Stimulated activated CD8-positive, alpha-beta memory T cell treated with anti-CD3 and anti-CD28 coated beads, Interleukin-12 subunit alpha, Interleukin-12 subunit beta, amount 100 ng/mL, for 4 hours (primary cell): ENCODE measurements at places on chromosomes 3 and 15.
A peak's percentile ranks its signal among the peaks of the same experiment; 100 is the strongest.

DNA sequence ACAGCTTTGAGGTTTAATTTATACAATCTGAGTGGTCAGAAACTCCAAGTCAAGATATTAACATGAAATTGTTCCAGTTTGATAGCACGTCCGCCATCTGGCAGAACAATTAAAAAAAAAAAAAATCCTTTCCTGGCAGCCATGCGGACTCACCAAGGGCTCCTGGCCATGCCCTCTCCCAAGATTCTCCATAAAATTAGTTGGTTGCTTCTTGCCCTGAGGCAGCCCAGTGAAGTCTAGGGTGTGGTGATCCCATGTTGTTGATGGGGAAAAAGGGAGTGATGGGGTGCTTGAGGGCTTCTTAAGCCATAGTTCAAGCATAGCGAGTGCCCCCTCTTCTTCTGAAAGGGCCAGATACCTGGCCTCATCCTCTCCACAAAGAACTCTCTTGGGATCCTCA lies 81.7 kb upstream of the CCNL1 start:
- no peak for DNase-seq

- no peak for DNase-seq
Observed at GRCh38 chr3:94735354-94735753, 672.5 kb downstream of the NSUN3 start.

DNA sequence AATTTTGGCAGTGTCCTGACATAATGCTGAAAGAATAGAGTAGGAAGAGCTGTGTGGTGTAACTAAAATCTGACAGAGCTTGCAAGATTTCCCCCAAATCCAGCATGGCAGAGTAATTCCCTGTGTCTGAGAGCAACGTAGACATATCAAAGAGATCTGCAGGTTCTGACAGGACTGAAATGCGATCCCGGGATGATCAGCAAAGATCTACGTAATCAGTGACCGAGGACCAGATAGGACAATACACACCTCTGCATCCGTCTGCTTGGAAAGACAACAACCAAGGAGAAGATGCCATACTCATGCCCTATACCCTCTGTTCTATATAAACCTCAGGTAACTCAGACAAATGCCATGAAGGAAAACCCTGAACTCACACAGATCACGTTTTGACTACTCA lies 26.6 kb upstream of the SYNPR start:
- no peak for DNase-seq

- DNase-seq = no peak
Observed at GRCh38 chr3:54670201-54671000, 257.5 kb downstream of the LRTM1 start.

DNA sequence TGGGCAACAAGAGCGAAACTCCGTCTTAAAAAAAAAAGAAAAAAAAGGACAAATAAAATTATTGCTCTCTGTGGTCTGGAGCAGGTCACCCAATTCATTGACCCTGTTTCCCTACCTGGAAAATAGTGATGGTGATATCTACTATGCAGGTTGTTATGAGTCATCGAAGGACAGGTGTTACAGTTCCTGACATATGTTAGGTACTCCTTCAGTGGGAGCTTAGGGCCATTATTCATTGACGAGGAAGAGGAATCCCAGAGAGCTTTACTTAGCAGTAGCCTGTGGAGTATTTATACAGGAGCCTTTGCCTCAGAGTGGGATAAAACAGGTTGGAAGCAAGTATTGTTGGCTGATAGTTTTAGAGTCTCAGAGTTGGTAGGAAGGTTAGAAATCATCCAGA lies 74.5 kb downstream of the SLC7A14 start:
- DNase-seq = no peak

- no peak for DNase-seq
Observed at GRCh38 chr3:159824333-159824732, 164.3 kb upstream of the IL12A start.

- DNase-seq = no peak
Observed at GRCh38 chr3:160041465-160041864, 52.8 kb downstream of the IL12A start.

DNA sequence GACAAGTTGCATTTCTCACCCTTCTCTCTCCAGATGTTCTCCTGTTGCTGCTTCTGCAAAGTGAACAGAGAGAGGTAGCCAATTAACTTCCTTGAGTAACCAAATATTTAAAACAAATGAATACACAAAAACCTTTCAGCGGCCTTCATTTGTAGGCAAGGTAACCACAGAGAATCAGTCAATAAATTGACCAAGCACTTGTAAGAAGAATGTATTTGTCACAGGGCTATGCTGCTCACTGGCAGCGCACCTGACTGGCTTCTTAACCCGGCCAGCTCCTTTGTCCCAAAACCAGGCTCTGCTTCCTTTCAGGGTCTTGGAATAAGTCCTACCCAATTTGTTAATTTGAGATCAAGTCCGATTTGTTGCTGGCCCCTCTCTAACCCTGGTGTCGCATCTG lies 43.5 kb upstream of the STXBP5L start:
- no peak for DNase-seq

- DNase-seq = peak; percentile 45
Observed at GRCh38 chr15:40279437-40280141, 3.3 kb downstream of the ANKRD63 start.

DNA sequence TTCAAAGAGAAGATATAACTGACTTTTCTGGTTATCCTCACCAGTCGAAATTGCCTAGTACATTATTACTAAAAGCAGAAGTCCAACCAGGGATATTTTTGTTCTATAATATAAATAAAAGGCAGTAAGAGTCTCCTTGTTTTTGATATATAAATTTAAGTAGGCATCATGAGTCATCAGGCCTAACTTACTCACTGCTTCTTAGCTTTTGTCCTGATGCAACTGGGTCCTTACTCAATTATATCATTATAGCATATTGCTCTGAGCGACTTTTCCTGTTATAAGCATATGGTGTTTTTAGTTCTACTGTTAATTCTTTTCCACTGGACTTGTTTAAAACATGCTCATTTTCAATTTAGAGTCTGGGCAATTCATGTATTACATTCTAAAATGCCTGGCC lies 910.1 kb downstream of the MCTP2 start:
- no peak for DNase-seq

DNA sequence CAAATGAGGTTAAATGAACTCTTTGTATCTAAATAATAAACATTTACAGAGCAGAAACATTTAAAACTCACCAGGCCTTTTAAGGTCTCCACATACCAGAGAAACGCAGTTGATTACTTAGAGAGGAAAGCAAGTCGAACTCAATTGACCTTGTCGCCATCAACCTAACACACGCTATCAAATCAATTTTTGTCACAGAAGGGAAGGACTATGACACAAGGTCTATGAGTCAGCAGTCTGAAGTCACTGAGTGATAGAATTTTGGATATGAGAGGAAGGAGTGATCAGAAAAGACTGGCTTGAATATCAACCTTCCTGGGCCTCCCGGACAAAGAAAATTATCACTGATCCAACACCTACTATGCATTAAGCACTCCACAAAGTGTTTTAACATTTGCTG lies 514.4 kb upstream of the ZNF385D start:
- DNase-seq = no peak

GRCh38 chr3:193416629-193417028 lies 38.1 kb upstream of the ATP13A5 start:
- no peak for DNase-seq

GRCh38 chr3:194814878-194815357 lies 129.2 kb downstream of the FAM43A start:
- DNase-seq = no peak

DNA sequence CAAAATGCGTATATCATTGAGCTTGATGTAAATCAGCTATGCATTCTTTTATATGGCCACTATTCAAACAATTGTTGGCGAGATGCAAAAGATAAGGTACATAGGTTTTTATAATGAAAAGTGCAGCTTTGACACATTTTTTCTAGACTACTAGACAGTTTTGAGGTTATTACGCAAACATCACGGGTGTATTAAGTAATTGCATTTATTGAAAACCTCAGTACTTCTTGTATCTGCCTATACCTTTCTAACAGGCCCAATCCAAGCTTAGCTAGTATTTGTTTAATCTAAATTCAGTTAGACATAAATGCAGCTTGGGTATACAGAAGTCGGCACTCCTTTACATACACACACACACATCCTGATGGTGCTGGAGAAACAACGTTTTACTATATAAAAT lies 2.7 kb downstream of the SPESP1 start:
- DNase-seq = no peak

GRCh38 chr3:117017135-117017894 lies 307.7 kb downstream of the TUSC7 start:
- no peak for DNase-seq

DNA sequence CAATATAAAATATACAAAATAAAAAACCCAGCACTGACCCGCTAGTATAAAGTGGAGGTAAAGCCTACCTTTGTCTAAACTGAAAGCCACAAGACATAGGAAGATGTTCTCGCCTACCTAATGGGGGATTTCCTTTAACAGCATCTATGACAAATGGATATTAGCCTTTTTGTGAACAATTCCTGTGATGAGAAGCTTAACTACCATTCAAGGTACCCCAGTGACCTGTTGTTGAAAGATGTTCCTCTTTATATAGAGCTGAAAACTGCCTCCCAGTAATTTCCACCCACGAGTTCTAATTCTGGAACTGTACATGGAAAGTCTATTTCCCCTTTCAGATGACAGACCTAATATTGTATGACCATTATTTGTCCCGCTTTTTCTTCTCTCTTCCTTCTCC lies 109.8 kb upstream of the RASGRP1 start:
- no peak for DNase-seq

DNA sequence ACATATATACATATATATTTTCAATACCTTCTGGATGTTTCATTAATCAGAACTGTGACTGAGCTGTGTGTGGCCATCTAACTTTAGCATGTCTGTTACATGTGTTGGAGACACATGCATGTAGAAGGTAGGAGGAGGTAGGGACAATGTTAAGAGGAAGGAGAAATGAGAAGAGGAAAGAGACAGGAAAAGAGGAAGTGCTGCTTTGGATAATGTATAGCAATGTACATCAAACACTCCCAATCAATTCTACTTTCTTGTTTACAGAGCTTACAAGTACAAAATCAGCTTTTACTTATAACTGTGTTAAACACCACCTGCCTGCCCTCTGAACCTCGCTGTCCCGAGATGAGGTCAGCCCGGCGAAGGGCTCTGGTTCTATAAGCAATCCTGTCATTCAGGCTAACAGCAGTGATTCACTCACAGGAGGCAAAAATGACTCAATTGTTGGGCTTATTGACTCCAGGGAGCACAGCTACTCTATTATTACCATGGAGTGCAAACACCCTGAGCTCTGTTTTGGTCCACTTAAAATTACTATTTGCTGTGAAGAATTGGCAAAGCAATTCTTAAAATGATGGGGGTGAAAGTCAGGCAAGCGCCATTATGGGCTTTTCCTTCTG lies 188.9 kb downstream of the MEIS2 start:
- DNase-seq = no peak

DNA sequence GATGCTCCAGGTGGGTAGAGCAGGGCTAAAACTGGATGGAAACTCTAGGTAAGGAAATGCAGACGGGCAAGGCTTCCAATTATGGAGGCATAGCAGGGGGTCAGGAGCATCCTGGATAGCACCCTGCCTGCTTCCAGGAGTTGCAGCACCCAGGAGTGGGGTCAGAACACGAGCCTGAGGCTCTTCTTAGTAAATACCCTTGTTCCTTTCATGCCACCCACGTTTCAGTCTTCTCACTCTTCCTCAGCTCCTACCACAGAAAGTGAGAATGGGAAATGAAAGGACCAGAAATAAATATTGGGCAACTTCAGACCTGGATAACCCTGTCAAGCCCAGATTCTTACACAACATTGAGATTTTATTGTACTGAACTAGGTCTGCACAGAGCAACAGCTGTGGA lies 16.4 kb downstream of the CCR1 start:
- no peak for DNase-seq

DNA sequence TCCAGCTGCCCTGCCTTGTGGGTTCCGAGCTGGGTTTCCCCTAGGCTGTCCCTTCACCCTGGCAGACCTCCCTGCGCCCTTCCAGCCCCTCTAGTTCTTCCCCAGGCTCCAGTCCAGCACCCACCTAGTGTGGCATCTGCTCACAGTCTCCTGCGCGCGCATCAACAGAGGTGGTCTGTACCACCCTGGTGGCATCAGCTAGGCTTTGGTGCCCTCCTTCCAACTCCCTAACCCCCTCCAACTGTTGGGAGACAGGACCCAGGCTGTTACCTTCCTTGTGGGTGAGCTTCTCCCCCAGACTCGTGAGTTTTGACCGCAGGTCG lies 8.0 kb downstream of the CALML4 start:
- DNase-seq = no peak

GRCh38 chr3:142013326-142013980 lies 135.9 kb downstream of the TFDP2 start:
- no peak for DNase-seq

DNA sequence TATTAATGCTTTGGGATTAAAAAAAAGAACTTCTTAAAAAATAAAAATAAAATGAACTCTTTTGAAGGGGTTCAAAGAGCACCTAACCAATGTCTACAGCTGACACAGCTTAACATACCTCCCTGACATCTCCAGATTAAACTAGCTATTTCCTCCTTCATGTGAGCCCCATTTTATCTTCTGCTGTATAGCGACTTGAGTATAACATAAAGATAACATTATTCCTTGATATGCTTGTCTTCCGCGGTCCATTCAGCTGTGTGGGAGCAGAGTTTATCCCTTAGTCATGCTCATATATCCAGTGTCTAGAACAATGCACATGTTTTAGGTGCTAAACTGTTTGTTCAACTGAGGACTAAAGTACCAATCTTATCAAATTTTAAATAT lies 7.8 kb upstream of the CHRM5 start:
- DNase-seq = no peak

- no peak for DNase-seq
Observed at GRCh38 chr3:15241341-15241740, 35.3 kb downstream of the CAPN7 start.

GRCh38 chr3:50447290-50447840 lies 56.1 kb downstream of the CACNA2D2 start:
- DNase-seq = no peak

DNA sequence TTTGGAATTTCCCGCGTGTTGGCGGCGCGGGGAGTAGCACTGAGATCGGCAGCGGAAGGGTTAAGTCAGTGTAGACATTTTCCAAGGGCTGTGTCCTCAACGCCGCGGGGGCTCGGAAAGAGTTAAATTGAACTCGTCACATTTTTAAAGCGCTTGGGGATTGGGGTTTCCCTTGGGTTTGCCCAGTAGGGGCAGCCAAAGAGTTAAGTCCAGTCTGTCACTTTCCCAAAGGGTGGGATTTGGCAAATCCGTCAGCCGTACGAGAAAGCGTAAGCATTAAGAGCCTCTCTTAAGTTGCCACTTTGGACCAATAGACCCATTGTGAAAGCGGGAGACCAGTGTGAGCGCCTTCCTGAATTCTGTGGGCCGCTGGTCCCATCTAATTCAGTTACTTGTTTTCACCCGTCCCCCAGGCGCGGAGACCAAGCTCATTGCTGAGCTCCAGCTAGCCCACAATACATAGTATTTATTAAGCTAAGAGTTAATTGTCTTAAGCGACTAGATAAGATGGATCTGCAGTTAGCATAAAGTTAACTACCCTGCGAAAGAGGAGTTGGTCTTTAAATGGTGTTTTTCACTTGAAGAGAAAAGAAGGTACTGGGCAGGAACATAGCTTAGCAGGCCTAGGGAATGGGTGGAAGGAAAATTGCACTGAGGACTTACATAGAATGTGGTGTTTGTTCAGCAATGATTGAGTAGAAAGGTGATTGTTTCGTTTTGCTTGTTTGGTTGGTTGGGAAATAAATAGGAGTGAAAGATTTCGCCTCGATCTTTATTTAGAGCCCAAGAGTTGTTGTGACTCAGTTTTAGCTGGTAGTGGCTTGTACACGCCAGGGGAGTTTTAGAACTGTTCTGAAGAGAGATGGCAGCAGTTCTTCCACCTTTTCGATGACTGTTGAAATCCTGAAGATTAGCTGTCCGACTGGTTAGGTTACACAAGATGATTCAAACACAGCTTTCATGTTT lies 932 bp downstream of the ARL8B start:
- no peak for DNase-seq

- no peak for DNase-seq
Observed at GRCh38 chr15:69185706-69186105, 25.3 kb downstream of the GLCE start.
